ENCODE measurements at places on chromosomes 12 and 14. TPM values are rescaled to one million over a fixed set of nuclear protein-coding genes. Genes with fewer than 3 reads are reported as not detected.

Gene AMN1
- 9.4 TPM for total RNA-seq

Gene IRF2BPL
- total RNA-seq = 80.5 TPM

Gene IL23A
- 0.60 TPM for total RNA-seq

- peaks cover 14% of the 10 kb centered on the region for H3K4me1 ChIP-seq
- no peaks in the 10 kb centered on the region for H3K27me3 ChIP-seq
- H3K4me3 ChIP-seq = no peak overlapping the region
- no peak for DNase-seq
- H3K36me3 ChIP-seq = no peaks in the 10 kb centered on the region
Observed at GRCh38 chr12:49627752-49628360, 4.5 kb downstream of the PRPF40B start.

- H3K27me3 ChIP-seq = peaks cover 5% of the 10 kb centered on the region
- DNase-seq = no peak
- no peak overlapping the region for H3K27ac ChIP-seq
- H3K4me1 ChIP-seq = no peaks in the 10 kb centered on the region
Observed at GRCh38 chr14:30853946-30854345, 20.4 kb upstream of the COCH start.

DNA sequence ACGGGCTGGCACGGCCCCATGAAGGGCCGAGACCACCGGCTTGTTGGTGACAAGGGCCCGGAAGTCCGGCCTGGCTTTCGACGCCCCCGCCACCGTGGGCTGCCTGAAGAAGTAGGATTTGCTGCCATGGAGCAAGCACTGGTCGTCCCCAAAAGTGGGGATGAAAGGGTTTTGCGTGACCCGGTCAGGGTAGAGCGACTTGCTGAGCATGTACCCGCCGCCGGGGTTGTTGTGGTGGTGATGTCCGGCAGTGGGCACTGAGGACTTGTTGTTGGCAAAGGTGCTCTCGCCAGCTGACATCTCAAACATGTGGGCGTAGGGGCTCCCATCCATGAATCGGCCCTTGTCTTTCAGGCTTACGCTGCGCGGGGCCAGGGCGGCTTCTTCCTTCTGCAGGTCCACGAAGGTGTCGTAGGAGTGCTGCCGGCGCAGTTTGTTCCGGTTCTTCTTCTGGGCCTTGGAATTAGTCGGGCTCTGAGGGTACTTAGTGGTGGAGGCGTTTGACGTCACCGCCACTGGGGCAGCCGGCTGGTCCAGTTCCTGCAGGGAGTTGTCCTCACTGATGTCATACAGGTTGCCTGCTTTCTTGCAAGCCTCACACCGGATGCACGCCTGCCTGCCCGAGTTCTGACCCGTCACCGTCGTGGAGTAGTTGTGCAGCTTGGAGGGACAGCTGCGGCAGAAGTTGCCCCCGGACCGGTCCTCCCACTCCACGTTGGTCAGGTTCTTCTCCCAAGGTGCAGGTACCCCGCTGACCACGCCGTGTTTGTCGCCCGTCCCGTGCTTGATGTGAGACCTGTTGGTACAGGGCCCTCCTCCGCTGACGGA, 366.6 kb downstream of the EMP1 start:
- no peaks in the 10 kb centered on the region for H3K36me3 ChIP-seq
- no peak overlapping the region for H3K4me3 ChIP-seq
- no peak overlapping the region for H3K27ac ChIP-seq

Data from adrenal gland (tissue), 19 donors.